Breast epithelium (tissue), 4 donors: ENCODE measurements at places on chromosomes 16 and 17. TPM values are rescaled to one million over a fixed set of nuclear protein-coding genes. Genes with fewer than 3 reads are reported as not detected.

CCL5 gene
- total RNA-seq = 3.5 TPM

C16orf74 gene
- 6.7 TPM for total RNA-seq

SHBG gene
- not detected for total RNA-seq

TAC4 gene
- total RNA-seq = not detected

DNA sequence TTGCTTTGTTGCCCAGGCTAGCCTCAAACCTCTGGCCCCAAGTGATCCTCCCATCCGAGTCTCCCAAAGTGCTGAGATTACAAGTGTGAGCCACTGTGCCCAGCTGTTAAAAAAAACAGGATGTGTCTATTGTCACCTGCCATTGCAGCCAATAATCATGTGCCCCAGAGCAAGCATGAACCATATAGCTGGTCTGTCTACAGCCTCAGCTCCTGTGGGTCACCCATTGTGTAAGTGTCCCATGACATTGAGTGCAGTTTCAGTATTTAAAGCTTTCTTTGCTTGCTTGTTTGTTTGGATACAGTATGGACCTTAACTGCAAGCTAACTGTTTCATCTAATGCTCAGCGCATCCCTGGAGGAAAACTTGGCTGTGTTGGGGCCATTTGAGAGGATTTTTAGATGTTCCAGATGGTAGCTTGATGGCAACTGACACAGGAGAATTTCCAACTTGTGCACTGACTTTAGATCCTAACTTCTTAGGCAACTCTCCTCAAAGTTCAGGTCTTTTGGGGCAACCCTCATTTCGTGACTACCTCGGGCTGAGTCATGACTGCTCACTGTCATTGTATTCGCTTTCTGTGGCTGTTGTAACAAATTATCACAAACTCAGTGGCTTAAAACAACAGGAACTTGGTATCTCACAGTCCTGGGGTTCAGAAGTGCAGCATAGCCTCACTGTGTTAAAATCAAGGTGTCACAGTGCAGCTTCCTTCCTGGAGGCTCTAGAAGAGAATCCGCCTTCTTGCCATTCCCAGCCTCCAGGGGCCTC is 30.3 kb upstream of the ADORA2B start:
- no peak for DNase-seq

DNA sequence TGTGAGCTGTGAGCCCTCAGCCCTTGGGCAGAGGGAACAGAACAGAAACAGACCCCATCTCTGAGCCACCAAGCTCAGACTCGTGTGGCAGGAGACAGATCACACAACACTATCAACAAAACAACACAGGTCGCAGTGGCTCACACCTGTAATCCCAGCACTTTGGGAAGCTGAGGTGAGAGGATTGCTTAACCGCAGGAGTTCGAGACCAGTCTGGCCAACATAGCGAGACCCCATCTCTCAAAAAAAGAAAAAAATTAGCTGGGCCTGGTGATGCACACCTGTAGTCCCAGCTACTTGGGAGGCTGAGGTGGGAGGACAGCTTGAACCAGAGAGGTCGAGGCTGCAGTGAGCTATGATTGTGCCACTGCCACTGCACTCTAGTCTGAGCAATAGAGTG is 5.5 kb upstream of the QPRT start:
- DNase-seq = no peak

DNA sequence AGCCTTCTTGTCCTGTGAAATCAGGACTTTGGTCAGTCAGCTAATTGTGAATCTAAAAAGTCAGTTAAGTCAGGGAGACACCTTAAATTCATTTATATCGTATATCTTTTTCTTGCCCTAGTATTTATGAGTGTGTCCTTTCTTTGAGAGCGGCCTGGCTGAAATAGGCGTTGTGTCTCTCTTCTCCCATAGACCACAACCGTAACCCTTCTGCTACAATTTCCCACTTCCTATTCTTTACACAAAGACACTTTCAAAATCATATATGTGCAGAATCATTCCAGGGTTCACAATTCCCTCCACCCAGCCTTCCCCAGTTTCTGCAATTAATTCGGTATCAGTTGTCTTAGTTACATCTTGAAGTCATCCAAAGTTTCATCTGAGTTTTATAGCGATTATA is 14.0 kb upstream of the COTL1 start:
- DNase-seq = no peak

GRCh38 chr17:27944546-27945332 is 51.6 kb upstream of the LYRM9 start:
- no peak for DNase-seq

DNA sequence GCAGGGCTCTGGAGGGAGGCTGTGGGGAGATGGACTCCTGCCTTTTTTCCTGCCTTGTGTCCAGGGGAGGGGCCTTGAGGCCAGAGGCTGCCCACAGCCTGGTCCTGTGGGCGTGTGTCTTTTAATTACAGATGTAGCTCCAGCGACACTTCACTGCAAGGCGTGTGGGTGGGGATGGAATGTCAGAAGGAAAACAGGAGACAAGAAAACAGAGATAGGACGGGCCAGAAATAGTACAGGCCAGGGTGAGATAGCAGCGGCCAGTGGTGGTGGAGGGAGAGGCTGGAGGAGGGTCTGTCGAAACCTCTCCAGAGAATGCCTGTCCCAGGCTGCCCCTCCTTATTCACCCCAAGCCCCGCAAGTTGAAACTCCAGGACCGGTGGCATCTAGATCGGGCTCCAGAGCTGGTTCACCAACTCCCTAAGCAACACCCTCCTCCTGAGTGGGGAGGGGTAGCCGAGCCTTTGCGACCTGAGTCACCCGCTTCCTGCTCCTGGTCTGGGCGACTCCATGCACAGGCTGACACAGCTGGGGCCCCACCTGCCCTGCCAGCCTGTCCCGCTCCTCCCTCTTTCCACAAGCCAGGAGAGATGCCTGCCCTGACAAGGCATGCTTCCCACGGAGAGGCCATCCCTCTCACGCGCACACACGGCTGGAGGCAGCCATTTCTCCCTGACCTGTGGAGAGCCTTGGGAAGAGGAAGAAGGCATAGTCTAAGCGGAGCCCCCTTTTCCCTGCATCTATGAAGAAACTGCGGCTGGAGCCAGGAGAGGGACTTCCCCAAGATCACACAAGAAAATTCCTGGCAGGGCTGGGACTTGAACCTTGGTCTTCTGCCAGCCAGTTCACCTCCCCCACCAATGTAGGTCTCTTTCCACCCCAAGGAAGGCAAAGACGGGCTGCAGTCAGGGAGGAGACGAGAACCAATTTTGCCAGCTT is 6.6 kb upstream of the JUP start:
- DNase-seq = peak; percentile 87

DNA sequence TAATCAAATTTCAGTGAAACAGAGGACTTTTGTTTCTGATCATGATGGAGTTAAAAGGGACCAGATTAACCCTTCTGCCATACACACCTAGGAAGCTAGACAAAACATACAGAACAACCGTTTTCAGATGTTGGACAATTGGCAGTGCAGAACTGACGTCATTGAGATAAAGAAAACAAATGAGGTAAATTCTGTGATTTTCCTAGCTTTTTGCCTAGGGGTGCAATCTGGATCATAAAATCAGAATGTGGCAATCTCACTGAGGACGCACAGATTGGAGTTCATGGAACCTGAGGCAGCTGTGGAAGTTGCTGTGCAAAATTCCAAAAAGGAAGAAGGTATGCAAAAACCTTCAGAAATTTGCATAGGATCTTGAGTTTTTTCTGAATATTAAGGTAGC is 15.0 kb upstream of the USP32 start:
- no peak for DNase-seq

DNA sequence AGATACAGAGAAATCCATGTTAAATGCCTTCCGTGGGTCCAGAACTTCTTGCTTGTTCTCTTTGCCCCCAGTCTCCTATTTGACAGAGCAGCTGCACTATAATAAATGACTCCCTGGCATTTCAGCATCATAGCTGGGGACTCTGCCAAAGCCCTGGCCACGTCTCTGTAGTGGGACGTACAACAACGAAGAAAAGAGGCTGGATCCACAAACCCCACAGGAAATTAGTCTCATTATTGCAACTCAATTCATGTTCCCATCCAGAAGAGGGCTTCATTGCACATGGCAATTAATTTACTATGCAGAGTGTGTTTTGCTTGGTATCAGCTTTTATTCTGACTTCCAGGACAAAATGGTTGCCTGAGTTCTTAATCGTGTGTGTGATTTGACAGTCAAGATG is 121.3 kb downstream of the CDH13 start:
- no peak for DNase-seq

DNA sequence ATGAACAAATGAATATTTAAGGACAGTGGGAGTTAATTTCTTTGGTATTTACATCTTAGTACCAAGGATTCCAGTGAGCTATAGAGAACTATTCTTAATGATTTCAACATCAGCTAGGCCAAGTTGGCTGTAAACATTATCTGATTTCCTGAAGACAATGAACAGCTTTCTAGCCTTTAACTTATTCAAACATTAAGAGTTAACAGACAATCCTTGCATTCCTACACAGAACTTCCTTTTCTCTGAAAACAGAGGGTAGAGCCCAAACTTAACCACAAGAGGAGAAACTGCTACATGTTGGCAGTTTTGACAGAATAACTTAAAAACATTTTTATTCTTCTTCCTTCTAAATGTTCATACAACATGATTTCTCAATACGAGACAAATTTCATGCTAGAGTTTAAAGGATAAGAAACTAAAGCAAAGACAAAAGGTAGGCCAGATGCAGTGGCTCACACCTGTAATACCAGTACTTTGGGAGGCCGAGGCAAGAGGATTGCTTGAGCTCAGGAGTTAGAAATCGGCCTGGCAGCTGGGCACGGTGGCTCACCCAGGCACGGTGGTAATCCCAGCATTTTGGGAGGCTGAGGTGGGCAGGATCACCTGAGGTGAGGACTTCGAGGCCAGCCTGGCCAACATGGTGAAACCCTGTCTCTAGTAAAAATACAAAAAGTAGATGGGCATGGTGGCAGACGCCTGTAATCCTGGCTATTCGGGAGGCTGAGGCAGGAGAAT is 4.4 kb downstream of the CRLF3 start:
- no peak for DNase-seq
